Stimulated activated CD8-positive, alpha-beta memory T cell treated with anti-CD3 and anti-CD28 coated beads, Interleukin-2, amount 100 ng/mL, for 48 hours (primary cell): ENCODE measurements at places on chromosomes 5 and 9.

GRCh38 chr5:109370343-109370742 is 39.4 kb downstream of the PJA2 start:
- DNase-seq = no peak

GRCh38 chr5:138985256-138985655 is 110.1 kb upstream of the LRRTM2 start:
- DNase-seq = no peak

- DNase-seq = no peak
Observed at GRCh38 chr9:137277329-137278041, at the start of gene TOR4A. TSS of gene TOR4A (plus strand) at chr9:137277726. CDS start at chr9:137278690, 964 bp downstream.

DNA sequence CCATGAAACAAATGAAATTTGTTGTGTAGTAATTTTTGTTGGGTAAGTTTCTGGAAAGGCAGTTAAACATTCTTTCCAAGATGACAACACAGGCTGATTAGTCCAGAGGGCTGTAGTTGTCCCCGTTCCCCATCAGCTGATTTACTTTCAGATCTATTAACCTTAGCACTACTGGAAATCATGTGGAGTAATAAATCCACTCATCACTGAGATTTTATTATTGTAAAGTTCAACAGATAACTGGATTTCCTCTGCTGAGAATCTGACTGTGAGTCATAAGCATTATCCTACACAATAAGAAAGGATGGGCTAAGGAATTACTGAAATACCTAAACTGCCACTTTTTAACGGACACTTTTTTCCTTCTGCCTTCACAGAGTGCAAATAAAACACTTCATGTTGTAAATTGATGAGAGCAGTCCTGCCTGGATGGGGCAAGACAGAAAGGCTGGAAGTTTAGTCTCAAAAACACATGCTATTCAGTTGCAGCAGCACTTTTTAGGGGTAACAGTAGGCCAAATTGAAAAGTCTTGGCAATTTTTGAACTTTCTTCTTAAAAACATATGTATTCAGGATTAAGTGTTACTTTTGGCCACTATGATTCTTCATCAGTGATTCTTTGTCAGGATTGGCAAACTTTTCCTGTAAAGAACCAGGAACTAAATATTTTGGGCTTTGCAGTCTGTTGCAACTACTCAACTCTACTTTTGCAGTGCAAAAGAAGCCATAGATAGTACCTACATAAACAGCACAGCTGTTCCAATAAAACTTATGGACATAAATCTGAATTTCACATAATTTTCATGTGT is 7.0 kb downstream of the STOM start:
- DNase-seq = no peak

- no peak for DNase-seq
Observed at GRCh38 chr9:114694719-114695269, 12.8 kb upstream of the TEX48 start.

GRCh38 chr5:124652514-124652819 is 94.0 kb downstream of the ZNF608 start:
- DNase-seq = no peak

DNA sequence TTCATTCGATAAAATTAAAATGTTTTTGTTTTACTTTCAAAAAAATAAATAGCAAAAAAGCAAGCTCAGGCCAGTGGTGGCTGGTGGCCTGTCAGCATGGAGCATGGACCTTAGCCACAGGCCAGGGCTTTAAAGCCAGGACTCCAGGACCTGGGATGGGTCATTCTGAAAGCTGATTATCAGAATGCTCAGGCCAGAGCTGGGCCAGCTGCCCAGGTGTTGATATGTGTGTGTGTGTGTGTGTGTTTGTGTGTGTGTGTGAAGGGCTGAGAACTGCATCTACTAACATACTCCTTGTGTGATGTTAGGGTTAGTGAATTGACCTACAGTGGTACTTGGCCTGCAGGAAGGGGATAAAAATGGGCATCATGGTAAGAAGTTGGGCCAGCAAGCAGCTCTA is 21.5 kb downstream of the PALM2AKAP2 start:
- DNase-seq = no peak

DNA sequence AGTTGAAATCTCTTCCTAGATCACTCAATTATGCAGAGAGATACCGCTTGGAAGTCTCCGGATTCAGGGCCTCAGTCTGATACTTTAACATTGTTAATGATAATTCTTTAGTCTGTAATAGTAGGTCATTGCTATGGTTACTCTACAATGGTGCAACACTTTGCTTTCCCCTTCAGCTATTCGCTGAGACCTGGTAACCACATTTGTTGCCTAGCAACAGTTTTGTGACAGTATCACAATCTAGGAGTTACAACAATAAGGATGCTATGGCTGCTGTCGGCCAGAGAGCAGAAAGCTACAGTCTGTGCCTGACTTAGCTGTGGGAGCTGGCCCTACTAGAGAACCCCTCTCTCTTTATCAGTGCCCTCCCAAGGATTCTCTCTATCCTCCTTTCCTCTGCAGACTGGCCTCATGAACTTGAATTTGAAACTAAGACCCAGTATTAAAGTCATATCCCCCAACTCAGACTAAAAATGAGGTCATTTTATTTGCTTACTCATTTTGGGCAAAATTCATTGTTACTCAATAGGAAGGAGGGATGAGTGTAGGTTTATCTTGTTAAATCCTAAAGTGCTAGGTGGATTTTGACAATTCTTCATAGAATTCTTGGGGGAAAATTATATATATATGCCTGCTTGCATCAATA is 39.3 kb downstream of the NR2F1 start:
- DNase-seq = no peak

- DNase-seq = no peak
Observed at GRCh38 chr9:2023532-2023931, 8.4 kb downstream of the SMARCA2 start.

DNA sequence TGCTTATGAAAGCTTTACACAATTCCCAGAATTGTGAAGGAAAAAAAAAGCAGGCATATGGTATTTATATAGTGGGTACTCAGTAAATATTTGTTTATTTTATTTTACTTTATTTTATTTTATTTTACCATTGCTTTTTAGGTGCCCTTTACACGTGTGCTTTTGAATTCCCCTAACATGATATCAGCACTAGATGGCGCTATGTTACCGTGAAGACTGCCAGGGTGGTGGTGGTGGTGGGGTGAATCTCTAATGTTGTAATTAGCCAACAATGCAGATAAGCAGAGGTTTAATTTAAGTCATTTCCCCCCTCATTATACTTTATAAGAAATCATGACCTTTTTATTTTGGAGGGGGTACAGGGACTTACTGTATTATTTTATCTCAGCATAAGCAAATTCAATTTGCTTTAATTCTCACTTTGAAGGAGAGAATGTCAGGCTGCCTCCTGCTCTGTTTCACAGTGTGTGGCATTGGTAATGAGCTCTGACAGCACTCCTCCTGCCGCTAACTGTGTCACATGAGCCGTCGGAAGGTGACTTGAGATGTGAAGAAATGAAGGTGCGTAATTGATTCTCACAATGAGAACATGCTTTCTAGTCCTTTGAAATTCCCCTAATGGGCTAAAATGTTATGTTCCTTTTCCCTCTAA is 165.6 kb downstream of the YTHDC2 start:
- DNase-seq = no peak

DNA sequence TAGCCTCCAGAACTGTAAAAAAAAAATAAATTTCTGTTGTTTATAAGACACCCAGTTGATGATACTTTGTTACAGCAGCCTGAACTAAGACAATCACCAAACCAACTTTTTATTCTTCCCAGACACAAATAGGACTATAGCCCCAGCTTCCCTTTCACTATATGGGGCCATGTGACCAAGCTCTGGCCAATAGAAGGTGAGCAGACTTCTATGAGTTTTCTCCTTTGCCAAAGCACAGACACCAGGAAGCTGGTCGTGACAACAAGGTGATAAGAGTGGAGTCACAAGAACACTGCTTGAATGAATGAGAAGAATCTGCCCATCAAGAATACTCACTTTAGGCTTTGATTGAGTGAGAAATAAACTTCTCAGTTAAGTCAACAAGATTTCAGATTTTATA is 217.7 kb downstream of the DEPDC1B start:
- DNase-seq = no peak

DNA sequence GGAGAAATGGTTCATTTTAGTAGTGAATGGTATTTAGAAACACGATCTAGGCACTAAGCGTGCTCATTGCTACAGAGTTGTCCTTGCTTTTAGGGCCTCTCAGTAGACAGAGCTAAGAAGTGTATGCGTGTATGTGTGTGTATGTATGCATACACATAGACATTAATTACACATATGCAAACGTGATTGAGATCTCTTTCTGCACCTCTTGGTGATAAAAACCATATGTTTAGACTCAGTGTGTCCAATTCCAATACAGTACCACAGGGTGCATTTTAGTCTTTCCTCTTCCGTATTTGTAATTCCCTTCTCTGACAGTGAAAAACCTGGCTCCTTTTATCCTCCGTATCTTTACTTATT is 13.1 kb downstream of the TRIO start:
- no peak for DNase-seq

- DNase-seq = no peak
Observed at GRCh38 chr9:20441711-20442423, 180.4 kb downstream of the MLLT3 start.

DNA sequence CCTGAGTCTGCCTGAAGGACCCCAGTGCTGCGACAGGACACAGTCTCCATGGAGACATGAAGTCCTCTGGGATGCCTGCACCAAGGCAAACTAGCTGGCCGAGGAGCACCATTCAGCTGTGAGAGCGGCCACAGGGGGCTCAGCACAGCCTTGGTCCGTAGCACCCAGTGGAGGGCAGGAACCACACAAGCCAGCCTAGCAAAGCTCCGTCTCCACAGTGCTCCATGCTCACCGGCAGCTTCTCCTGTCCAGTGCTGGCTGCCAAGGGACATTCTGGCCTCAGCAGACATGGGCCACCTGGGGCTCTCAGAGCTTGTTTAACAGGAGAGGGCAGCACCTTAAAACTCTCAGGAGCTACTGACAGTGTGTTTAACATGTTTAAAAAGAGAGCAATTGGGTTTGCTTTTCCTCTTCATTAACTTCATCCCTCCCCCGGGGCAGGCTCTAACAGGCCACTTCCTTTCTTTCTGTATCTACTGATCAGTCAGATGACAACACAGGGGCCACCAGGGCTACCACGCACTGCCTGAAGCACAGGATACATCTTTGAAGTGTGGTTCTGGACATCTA is 57.0 kb downstream of the SECISBP2 start:
- no peak for DNase-seq

GRCh38 chr5:56985936-56986625 is 34.2 kb upstream of the MIER3 start:
- DNase-seq = no peak

GRCh38 chr5:71957292-71957898 is 149.9 kb upstream of the MAP1B start:
- DNase-seq = no peak

GRCh38 chr5:152644029-152644728 is 239.1 kb upstream of the NMUR2 start:
- DNase-seq = no peak

GRCh38 chr9:112378328-112379176 is 1.4 kb upstream of the HSDL2 start:
- peak; percentile 21 for DNase-seq

DNA sequence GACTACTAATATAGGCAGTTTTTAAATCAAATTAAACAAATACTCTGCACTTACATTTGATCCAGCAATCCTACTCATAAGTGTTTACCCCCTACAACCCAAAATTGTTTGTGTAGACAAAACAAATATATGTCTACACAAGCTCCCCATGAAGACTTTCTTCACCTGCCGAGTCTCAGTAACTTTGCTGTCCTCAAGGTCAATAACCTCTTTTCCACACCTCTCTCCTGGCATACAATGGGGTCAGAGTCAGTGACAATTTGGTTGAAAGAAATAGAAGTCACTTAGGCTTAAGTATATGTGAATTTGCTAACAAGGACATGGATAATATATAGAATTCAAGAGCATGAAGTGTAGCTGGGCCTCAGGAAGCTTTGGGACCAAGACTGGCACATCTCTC is 29.1 kb downstream of the APBA1 start:
- no peak for DNase-seq

- no peak for DNase-seq
Observed at GRCh38 chr5:78497573-78498533, 137.4 kb downstream of the SCAMP1 start.
